NCI-H526 (cell line): ENCODE measurements at places on chromosomes 11 and 22.

DNA sequence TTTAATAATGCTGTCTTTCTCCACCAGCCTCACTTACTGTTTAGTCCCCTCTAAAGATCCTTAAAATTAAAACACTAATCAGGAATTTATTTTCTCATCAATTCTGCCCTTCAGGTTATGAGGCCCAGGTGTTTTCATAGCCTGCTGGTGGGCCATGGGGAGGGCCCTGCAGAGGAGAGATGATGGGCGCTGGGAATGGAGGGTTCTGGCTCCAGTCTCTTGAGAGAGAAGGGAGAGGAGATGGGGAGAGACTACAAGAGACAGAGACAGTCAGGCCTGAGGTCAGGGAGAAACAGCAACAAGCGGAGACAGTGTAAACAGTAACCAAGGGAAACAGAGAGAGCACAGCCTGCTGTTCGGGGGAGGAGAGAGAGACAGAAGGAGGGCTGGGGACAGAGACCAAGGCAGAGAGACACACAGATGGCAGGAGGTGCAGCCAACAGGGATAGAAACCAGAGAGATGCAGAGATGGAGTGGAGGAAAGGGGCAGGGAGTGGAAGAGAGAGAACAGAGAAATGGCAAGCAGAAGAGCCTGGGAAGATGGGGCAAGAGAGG is 187.3 kb upstream of the SYT13 start:
- no peak for DNase-seq

- DNase-seq: no peak
Observed at GRCh38 chr11:28966951-28967350, 858.8 kb downstream of the METTL15 start.

DNA sequence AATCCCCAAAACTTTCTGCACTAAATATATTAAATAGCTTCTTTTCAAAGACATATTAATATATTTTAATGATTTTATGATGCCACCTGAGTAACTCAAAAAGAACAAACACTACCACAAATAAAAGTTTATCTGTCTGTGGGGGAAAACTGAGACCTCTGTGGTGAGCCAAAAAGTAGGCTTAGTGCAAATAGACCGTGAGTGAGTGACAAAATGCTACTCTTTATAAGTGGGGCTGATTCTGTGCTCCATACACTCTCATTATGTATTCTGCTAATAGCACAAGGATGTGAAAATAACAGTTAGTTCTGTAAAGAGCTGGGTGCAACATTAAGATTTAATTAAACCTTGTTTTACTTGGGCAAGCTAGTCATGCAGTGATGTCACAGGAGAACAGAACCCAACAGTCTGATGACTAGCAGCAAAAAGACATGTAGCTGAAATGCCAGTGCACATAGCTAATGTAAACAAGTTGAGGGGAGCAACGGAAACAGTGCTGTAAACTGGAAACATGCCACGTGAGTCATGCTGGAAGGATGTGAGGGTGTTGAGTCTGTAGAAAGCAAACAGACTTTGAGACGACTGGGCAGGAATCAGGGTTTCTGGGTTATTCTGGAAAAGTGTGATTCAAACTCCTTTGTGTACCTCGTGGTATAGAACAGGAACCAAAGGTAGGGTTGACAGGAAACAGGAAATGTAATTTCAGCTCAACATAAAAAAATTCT is 1130.4 kb downstream of the LRRC4C start:
- DNase-seq: no peak

GRCh38 chr11:118897721-118898310 is 14.1 kb downstream of the CXCR5 start:
- DNase-seq: no peak

DNA sequence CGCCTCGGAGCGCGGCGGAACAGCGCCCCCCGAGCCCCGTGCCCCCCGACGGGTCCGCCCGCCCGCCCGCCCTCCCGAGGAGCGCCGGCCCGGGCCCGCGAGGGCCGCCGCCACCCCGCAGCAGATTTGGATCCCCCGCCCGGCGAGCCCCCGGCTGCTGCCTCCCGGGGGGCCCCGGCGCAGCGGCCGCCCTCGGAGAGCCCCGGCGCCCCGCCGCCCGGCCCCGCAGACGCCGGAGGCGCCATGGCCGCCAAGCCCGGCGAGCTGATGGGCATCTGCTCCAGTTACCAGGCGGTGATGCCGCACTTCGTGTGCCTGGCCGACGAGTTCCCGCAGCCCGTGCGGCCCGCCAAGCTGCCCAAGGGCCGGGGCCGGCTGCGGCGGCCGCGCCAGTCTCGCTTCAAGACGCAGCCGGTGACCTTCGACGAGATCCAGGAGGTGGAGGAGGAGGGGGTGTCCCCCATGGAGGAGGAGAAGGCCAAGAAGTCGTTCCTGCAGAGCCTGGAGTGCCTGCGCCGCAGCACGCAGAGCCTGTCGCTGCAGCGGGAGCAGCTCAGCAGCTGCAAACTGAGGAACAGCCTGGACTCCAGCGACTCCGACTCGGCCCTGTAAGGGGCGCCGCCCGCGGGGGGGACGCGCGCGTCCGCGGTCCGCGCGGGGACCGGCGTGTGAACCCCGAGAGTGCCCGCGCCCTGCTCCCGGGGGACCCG is 380 bp downstream of the C11orf96 start:
- DNase-seq: peak; percentile 61

- no peak for DNase-seq
Observed at GRCh38 chr11:23179609-23180008, 319.3 kb upstream of the CCDC179 start.

- DNase-seq: no peak
Observed at GRCh38 chr11:107276077-107276476, 181.5 kb downstream of the CWF19L2 start.

DNA sequence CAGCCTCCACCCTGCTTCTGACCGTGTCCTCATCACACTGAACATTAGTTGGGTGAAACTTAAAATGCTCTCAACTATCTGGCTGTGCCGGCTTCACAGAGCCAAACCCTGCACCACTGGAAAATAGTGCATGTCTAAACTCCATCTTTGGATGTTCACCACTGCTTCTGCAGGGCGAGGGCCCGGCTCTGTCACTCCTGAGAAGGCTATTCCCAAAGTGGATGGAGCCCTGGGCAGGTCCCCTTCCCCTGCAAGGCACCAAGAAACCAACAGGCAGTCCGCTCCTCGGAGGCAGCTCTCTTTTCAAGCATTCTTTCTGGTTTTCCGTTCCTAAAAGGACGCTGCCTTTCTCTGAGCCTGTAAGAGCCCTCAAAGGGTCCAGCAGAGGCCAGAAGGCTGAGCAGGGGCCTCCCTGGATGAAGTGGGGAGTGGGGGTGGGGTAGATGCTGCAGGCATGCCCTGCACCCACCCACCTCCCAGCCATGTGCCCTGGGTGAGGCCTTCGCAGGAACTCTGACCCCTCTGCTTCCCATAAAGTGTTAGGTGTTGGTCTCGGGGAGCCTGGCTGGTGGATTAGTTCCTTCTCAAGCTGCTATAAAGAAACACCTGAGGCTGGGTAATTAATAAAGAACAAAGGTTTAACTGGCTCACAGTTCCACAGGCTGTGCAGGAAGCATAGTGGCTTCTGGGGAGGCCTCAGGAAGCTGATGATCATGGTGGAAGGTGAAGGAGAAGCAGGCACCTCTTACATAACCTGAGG is 23.3 kb downstream of the LINC01488 start:
- no peak for DNase-seq

GRCh38 chr11:47347137-47347536 is 5.4 kb downstream of the MYBPC3 start:
- DNase-seq: no peak

- DNase-seq: no peak
Observed at GRCh38 chr11:65150509-65151299, 16.4 kb upstream of the SYVN1 start.

DNA sequence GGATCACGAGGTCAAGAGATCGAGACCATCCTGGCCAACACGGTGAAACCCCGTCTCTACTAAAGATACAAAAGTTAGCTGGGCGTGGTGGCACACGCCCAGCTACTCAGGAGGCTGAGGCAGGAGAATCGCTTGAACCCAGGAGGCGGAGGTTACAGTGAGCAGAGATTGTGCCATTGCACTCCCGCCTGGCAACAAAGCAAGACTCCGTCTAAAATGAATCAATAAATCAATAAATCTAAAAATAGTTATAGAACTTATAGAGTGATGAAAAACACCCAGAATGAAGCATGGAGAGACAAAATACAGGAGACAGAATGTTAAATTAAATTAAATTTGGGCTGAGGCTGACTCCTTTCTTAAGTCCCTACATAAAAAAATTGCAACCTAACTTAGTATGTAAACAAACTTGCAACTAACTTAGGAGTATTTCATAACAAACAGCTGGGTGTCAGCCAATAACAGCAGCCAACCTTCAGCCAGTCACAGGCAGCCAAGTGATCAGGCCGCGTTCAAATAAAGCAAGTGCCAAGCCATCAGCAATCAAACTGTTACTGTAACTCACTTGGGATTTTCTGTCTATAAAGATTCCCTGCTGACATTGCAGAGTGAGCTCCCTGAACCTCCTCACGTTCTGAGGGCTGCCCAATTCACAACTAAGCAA is 7.3 kb upstream of the TP53AIP1 start:
- no peak for DNase-seq

DNA sequence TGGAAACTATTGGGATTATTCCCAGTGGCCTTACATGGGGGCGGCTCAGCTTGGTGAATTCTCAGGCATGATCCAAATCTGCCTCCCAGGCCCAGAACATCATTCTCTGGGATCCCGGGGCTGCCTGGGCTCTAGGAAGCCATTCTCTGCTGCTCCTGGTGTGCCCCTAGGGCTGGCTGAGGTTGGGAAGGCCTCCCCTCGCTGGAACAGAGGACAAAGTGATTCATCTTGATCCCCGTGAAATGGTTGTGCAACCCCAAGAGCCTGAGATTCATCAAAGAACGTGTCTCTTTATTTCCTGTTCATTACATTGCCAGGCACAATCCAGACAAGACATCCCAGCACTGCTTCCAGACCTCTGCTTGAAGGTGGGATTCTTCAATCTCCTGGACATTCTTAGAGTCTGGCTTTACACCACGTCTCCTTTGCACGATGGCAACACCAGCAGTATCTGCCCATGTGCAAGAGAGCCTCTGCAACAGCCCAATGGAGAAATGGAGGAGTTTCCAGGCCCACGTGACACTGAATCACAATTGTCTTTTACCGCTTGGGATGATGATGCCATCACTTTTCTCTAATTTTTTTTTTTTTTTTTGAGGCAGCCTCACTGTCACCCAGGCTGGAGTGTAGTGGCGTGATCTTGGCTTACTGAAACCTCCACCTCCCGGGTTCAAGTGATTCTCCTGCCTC is 52.3 kb downstream of the TST start:
- DNase-seq: no peak

- peak; percentile 79 for DNase-seq
Observed at GRCh38 chr11:119726585-119727522, 2.1 kb downstream of the NECTIN1 start.

DNA sequence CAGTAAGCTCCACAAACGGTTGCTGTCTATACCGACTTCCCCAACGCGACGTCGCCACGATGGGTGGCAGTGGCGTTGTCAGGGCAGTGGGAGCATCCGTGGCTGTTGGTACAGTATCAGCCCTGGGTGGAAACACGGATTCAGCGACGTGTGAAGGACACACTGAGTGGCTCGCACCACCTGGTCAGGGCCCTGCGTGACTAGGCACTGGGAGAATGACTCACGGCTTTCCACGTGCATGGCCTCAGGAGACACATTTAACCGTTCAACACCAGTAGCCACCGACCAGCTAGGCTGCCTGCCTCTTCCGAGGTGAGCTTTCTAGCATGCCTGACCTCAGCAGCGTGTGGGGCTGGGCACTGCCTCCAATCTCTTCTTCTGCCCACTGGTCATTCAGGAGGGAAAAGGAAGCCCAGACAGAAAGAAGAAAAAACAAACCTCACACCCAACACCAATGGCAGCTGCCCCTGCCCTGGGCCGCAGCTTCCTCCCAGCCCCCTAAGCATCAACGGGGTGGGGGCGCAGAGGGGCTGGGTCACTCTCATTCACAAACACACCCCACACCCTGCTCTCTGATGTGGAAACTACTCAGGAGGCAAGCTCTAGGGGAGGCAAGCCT is 59.0 kb downstream of the MYH9 start:
- peak; percentile 30 for DNase-seq

DNA sequence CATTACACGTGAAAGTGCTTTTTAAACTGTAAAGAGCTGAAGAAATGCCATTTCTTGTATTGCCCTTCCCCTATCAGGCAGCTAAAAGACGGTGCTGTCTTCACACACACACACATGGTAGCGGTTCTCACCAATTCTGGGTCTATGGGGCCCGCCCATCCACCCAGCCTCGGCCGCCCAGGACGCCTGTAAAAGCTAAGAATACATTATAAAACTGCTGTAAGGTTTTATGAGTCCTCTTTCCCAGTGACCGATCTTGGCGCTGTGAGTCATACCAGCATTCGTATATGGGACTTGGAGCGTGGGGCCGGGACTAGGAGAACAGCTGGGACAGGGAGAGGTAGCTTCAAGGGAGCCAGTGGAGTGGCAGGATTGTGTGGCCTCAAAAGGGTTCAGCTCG is 149.7 kb upstream of the CADM1 start:
- no peak for DNase-seq

GRCh38 chr11:116194156-116194904 is 578.5 kb downstream of the BUD13 start:
- DNase-seq: no peak

DNA sequence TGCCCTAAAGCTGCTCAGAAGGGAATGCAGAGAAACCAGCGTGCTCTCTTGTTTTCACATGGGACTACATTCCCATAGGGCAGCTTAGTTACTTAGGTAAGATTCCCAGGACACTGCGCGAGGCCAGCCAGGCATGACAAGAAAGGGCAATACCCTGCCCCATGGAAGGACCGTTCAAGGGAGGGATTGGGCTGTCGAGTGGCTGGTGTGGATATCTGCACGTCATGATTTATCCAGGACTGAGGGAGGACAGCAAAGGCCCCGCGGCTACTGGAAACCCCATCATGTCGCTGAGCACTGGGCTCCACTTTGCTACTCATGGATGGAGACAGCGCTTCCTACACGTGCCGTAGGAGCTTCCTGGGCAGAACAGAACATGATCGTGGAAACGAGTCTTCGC is 169.4 kb downstream of the OPCML start:
- no peak for DNase-seq

DNA sequence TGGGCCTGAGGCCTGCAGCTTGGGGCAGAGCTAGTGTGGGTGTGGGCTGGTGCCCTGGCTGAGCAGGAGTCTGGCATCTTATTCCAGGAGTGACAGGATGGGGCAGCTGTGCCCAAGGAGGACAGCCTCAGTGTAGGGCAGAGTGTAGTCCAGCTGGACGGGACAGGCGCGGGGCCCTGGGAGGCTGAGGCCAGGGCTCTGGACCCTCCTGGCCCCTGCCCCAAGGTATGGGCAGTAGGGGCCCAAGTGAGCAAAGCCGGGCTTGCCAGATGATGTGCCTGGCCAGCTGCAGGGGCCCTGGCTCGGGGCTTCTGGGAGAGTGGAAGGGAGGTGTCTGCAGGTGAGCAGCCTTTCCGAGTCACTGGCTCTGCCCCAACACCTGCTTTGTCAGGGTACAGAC is 1190.9 kb downstream of the BRD1 start:
- DNase-seq: no peak

DNA sequence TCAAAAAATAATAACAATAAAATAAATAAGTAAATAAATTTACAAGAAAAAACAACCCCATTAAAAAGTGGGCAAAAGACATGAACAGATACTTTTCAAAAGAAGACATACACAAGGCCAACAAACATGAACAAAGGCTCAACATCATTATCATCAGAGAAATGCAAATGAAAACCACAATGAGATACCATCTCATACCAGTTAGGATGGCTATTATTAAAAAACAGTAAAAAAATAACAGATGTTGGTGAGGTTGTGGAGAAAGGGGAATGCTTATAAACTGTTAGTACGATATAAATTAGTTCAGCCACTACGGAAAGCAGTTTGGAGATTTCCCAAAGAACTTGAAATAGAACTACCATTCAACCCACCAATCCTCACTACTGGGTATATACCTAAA is 44.6 kb downstream of the PRCP start:
- no peak for DNase-seq

GRCh38 chr22:43009444-43009843 is 5.5 kb downstream of the PACSIN2 start:
- no peak for DNase-seq
